ENCODE measurements at places on chromosomes 16 and 17.
A peak's percentile ranks its signal among the peaks of the same experiment; 100 is the strongest.

DNA sequence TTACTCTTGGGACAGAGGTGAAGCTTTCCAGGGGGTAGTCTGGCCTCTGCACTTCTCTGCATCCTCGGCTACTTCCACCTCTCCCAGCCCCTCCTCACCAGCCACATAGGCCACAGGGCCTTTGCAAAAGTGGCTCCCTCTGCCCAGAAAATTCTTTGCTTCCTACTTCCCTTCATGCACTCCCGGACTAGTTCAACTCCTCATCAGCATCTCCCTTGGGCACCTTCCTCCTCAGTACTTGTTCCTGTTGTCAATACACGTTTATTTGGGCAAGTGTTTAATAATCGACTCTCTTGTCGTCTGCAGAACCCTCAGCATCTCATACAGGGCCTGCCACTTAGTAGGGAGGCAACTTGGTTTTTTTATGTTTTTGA is 23.1 kb upstream of the USP7 start:
- no peak for DNase-seq

GRCh38 chr17:14143688-14144087 is 74.4 kb downstream of the COX10 start:
- no peak for DNase-seq

DNA sequence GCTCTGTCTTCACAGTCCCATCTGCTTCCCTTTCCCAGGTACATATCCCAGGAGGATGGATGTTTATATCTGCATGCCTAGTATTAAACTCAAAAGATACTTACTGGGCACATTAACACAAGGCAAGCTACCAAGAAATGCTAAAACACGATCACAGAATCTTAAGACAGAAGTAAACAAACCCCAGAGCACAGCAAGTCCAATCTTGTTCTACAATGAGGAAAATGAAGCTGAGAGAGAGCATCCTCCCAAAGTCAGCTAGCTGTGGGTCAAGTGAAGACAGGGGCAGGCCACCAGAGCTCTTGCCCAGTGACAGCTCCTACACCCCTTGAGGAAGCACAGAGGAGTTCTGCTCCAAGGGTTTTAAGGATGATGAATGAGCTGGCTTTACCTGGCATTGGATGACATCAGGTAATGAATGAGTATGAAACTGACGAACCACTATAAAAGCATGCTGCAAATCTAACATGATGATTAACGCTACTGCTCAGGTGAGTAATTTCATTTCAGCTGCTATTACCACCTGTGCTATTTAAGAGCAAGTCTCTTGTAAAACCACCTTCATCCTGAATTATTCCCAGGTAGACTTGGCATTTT is 20.3 kb downstream of the XPO6 start:
- no peak for DNase-seq

- DNase-seq = no peak
Measured at GRCh38 chr17:82034371-82035011, 3.0 kb downstream of the DCXR start.

GRCh38 chr16:83924686-83925085 is 25.8 kb downstream of the MLYCD start:
- DNase-seq = no peak

GRCh38 chr16:82187829-82188228 is 17.8 kb upstream of the MPHOSPH6 start:
- DNase-seq = no peak

GRCh38 chr17:63464691-63465236 is 12.1 kb upstream of the ACE start:
- DNase-seq = no peak

DNA sequence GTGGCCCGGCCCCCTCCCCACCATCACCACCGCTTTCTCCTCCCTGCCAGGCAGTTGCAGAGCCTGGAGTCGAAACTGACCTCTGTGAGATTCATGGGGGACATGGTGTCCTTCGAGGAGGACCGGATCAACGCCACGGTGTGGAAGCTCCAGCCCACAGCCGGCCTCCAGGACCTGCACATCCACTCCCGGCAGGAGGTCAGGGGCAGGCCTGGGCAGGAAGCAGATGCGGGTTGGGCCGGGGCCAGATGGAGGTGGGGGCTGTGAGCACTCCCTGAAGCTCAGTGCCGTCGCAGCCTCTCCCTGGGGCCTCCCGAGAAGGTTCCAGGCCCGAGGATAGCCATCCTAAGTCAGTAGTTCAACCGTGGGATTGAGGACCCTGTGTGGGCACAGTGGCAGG is 14.2 kb upstream of the ADGRG3 start:
- DNase-seq = no peak

GRCh38 chr16:21524068-21524751 is 75.2 kb upstream of the METTL9 start:
- DNase-seq = no peak

GRCh38 chr16:608019-608418 is 18.2 kb downstream of the RAB40C start:
- DNase-seq = no peak

DNA sequence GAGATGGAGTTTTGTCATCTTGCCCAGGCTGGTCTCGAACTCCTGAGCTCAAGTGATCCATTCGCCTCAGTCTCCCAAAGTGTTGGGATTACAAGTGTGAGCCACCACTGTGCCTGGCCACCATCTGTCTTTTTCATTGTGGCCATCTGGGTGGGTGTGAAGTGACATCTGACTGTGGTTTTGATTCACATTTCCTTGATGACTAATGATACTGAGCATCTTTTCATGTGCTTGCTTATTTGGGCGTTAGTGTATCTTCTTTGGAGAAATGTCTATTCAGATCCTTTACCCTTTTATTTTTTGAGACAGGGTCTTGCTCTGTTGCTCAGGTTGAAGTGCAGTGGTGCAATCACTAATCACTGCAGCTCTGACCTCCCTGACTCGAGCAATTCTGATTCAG is 53.9 kb upstream of the ERN1 start:
- no peak for DNase-seq

- no peak for DNase-seq
Measured at GRCh38 chr17:12296209-12296625, 275.5 kb downstream of the MAP2K4 start.

DNA sequence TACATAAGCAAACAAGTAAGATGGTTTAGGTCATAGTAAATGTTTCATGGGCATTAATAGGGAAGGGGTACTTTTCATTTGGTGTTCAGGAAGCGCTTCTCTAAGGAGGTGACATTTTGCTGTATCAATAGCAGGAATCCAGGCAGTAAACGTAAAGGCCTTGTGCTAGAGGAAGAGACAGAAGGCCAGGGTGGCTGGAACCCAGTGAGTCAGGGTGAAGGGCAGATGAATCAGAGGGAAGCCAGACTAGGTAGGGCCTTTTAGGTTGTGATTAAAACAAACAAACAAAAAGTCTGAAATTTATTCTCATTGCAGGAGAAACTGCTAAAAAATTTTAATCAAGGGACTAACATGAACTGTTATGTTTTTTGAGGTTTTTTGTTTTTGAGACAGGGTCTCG is 6.5 kb downstream of the BMERB1 start:
- DNase-seq = no peak

GRCh38 chr17:62668091-62668804 is 40.8 kb downstream of the MRC2 start:
- no peak for DNase-seq

GRCh38 chr17:28947639-28948038 is 3.7 kb downstream of the PHF12 start:
- DNase-seq = no peak

- no peak for DNase-seq
Measured at GRCh38 chr16:9151074-9151473, 59.6 kb downstream of the HAPSTR1 start.

DNA sequence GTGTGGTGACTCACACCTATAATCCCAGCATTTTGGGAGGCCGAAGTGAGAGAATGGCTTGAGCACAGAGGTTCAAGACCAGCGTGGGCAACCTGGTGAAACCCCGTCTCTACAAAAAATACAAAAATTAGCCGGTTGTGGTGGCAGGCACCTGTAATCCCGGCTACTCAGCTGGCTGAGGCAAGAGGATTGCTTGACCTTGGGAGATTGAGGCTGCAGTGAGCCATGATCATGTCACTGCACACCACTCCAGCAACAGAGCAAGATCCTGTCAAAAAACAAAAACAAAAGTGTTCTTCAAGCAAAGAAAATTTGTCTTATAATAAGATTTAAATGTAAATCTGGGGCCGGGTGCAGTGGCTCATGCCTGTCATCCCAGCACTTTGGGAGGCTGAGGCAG is 51.5 kb downstream of the PAFAH1B1 start:
- DNase-seq = no peak

- DNase-seq = no peak
Measured at GRCh38 chr17:9432134-9432885, 143.3 kb downstream of the STX8 start.

- DNase-seq = no peak
Measured at GRCh38 chr17:41065829-41066624, at the start of gene KRTAP2-4. Gene KRTAP2-4, minus strand, starts transcription at chr17:41065879. Its CDS starts 34 bp downstream, at chr17:41065845.

- no peak for DNase-seq
Measured at GRCh38 chr17:11514565-11514964, 83.7 kb upstream of the DNAH9 start.

GRCh38 chr17:66369830-66370229 is 67.4 kb downstream of the PRKCA start:
- DNase-seq = no peak

DNA sequence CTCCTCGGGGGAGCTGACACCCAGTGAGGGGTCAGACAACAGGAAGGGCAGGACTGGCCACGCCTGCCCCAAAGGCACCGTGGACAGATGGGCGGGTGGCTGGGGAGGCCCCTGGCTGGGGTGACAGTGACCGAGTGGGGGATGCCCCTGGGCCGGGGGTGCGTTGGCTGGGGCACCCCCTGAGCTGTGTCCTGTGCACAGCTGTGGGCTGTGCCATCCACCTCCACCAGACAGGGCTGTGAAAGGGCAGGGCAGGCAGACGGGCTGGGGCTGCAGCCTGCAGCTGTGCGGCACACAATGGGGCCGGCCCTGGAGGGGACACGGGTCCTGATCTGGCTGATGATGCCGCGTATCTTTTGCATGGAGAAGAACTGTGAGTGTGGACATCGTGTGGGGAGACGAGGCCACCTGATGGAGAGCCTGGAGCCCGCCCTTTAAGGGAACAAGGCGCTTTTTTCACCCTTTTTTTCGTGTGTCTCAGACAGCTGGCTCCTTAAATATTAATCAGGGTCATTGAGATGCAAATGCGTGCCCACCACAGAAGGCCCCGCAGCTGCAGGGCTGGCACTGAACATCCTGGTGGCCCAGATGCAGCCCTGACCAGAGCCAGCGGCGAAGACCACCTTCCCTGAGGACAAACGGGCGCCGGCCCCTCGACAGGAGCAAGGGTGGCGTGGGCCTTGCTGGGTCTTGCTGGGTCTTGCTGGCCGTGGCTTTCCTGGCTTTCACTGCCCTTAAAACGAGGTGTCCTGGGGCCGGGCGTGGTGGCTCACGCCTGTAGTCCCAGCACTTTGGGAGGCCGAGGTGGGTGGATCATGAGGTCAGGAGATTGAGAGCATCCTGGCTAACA is 42.4 kb upstream of the GNG13 start:
- peak; percentile 35 for DNase-seq

DNA sequence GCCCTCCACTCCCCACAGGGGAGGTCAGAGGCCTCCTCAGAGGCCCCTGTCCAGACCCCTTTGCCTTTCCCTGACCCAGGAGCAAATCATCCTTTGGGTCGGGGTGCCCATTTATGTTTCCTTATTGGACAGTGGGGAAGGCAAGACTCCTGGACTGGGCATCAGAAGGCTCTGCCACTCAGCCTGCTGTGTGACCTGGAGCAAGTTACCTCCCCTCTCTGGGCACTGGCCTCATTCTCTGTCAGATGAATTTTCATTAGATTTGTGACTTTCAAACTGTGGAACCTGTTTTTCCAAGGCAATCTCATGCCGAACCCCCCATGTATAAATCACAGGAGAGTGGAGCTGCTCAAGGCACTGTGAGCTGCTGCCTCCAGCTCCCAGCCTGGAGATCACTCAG is 47.0 kb upstream of the TOB1 start:
- DNase-seq = no peak

GRCh38 chr16:69861292-69862030 is 89.7 kb upstream of the CLEC18A start:
- DNase-seq = no peak

GRCh38 chr16:54748611-54749190 is 182.0 kb upstream of the IRX5 start:
- DNase-seq = no peak

DNA sequence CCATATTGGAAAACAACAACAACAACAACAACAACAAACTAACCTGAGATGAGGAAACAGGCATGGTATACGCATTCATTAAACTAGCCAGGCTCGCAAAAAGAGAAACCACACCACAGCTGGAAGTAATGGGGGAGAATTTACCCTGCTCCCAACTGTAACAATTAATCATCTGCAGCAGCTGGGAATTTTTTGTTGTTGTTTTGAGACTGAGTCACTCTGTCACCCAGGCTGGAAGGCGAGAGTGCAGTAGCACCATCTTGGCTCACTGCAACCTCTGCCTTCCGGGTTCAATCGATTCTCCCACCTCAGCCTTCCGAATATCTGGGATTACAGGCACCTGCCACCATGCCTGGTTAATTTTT is 16.3 kb downstream of the PRPSAP1 start:
- no peak for DNase-seq

DNA sequence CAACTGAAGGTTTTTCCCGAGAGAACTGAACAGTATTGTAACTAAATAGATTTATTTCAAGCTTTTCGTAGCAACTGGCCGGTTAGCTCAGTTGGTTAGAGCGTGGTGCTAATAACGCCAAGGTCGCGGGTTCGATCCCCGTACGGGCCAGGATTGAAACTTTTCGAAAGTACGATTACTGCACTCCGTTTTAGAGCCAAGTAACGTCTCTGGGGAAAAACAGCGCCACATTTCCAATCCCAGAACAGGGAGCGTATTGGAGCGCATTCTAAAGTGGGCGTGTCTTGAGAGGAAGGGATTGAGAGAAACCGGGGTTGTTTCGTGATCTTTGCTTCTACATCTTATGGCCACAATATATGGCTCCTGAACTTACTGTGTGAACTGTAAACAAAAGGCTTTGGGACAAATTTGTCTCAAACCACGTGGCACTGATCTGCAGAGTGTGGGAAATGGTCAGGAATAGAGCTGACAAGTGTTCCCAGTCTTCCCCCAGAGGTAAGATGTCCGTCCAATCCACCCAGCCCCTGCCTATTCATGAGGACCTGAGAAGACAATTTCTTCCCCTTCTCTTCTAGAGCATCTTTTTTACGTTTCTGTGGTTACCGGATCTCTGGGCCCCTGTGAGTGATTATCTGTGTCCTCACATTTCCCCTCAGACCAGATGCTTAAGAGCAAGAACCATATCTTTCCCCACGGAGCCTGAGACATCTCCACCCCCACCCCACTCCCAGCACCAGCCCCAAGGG is 2.3 kb downstream of the BORCS6 start:
- peak; percentile 72 for DNase-seq

DNA sequence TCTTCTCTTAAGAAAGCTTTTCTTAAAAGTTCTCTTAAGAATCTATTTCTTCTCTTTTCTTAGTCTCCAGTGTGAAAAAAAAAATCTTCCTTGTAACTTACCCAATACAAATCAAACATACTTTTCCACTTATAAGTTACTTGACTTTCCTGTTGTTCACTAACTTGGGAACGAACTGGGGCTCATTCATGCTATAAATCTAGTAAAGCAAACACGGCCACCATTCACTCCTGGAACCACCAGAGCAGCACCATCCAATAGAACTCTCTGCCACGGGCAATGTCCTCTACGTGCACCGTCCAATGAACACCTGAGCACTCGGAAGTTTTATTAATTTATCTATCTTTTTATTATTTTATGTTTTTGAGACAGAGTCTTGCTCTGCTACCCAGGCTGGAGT is 20.8 kb downstream of the SRP68 start:
- DNase-seq = no peak

GRCh38 chr17:45907750-45908395 is 13.5 kb downstream of the MAPT start:
- no peak for DNase-seq

- DNase-seq = no peak
Measured at GRCh38 chr17:11589716-11590115, 8.6 kb upstream of the DNAH9 start.

Measured in amygdala (tissue), 56 donors.